ENCODE measurements at places on chromosomes 7 and 10.

GRCh38 chr10:124004663-124005004 is 88.8 kb downstream of the CHST15 start:
- H3K4me1 ChIP-seq: peaks cover 10% of the 10 kb centered on the region
- H3K36me3 ChIP-seq: no peaks in the 10 kb centered on the region
- DNase-seq: no peak
- peak overlapping the region; percentile 73 for H3K27ac ChIP-seq
- no peak overlapping the region for H3K4me3 ChIP-seq
- no peaks in the 10 kb centered on the region for H3K27me3 ChIP-seq

DNA sequence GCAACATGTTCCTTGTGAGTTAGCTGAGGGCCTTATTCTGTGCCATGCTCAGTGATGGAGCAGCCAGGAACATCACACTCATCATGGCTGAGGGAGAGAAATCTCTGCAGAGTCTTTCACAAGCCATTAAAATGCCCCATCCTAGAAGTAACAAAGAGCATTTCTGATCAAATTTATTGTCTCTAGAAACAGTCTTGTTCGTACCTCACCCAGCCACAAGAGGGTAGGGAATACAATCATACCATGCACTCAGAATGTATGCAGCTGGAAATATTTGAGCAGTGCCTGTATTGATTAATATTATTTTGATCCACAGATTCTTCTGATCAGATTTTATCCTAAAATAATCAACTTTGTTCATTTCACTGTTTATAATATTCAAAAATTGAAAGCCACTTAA is 17.3 kb downstream of the VPS26A start:
- no peak overlapping the region for H3K4me3 ChIP-seq
- H3K4me1 ChIP-seq: peaks cover 15% of the 10 kb centered on the region
- H3K27ac ChIP-seq: no peak overlapping the region
- H3K27me3 ChIP-seq: no peaks in the 10 kb centered on the region
- no peaks in the 10 kb centered on the region for H3K36me3 ChIP-seq

DNA sequence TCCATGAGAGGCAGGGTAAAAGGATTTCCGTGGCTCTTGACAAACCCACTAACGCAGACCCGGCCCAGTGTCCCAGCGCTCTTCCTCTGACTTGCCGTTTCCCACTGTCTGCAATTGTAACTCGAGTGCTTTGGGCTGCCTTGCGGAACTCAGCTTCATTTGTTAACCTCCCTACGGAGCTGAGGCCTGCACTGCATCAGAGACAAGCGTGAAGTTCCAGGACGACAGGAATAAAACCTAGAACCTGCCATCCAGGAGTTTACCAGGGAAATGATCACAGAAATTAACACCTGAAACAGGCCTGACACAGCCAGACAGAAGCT is 76.2 kb downstream of the SFMBT2 start:
- H3K4me3 ChIP-seq: no peak overlapping the region
- H3K27ac ChIP-seq: peak overlapping the region; percentile 29
- no peaks in the 10 kb centered on the region for H3K36me3 ChIP-seq
- no peaks in the 10 kb centered on the region for H3K27me3 ChIP-seq
- no peak for DNase-seq

DNA sequence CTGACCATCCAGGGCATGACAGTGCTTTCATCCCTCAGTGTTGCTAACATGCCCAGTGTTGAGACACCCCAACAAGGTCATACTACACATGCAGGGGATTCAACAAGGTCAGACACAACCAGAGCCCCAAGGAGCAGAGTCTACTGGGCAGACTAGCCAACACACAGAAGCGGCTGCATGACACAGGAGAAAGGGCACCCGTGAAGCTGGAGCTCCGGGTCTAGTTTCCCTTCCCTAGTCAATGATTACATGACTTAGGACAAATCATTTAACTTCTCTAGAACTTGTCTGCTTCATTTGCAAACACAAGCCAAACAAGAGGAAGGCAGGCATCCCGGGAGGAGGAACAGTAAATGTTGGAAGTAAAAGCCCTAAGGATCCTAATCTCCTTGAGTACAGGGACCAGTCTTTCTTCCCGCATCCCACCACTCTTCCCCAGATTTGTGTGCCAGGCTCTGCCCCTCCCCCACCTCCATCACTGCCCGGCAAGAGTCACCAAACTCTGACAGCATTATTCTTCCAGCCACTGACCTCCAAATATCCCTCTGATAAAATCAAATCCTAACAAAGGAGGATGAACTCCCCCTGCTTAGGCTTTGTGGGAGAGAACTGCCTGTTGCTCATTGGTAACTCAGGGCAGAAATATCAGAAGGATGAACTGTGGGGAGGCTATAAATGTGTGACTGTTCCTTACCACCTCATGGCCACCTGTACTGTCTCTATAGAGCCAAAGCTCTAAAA is 104.3 kb downstream of the KCNMA1 start:
- H3K36me3 ChIP-seq: no peaks in the 10 kb centered on the region
- H3K27me3 ChIP-seq: no peaks in the 10 kb centered on the region
- peak overlapping the region; percentile 21 for H3K27ac ChIP-seq
- peaks cover 31% of the 10 kb centered on the region for H3K4me1 ChIP-seq

- peak; percentile 68 for DNase-seq
- H3K27ac ChIP-seq: peak overlapping the region; percentile 91
- H3K27me3 ChIP-seq: no peaks in the 10 kb centered on the region
- H3K4me1 ChIP-seq: peaks cover 17% of the 10 kb centered on the region
- H3K4me3 ChIP-seq: peak overlapping the region; percentile 83
Measured at GRCh38 chr10:21534604-21535493, 817 bp downstream of the MLLT10 start.

DNA sequence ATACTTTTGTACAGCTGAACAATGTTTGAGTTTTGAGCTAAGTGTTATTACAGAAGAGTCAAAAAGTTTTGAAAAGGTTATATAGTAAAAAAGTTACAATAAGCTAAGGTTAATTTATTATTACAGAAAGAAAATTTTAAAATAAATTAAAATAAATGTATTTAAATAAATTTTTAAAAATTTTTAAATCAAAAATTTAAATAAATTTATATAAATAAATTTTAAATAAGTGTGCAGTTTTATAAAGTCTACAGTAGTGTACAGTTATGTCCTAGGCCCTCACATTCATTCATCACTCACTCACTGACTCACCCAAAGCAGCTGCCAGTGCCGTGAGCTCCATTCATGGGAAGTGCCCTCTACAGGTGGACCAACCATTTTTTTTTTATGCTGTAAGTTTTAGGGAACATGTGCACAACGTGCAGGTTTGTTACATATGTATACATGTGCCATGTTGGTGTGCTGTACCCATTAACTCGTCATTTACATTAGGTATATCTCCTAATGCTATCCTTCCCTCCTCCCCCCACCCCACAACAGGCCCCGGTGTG is 462.9 kb upstream of the ZMIZ1 start:
- no peaks in the 10 kb centered on the region for H3K27me3 ChIP-seq
- H3K27ac ChIP-seq: no peak overlapping the region
- no peak overlapping the region for H3K4me3 ChIP-seq
- no peaks in the 10 kb centered on the region for H3K36me3 ChIP-seq

DNA sequence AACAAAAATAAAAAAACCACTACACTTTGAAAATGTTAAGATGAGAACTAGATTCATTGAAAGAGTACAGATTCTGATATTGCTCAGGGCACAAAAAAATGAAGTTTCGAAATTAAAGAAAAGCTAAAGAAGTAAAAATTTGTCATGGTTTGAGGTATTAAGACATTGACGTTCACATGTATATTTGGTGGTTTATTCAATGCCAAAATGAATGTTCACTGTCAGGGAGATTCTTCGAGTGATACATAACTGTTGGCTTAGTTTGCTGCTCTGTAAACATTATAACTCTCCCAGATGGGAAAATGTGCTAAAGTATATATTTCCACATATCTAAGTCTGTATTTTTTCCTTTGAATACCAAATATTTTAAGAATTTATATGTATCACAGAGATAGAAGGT is 345.0 kb downstream of the SEMA3D start:
- no peak for DNase-seq
- H3K27me3 ChIP-seq: no peaks in the 10 kb centered on the region
- no peak overlapping the region for H3K4me3 ChIP-seq
- H3K27ac ChIP-seq: no peak overlapping the region
- no peaks in the 10 kb centered on the region for H3K36me3 ChIP-seq

DNA sequence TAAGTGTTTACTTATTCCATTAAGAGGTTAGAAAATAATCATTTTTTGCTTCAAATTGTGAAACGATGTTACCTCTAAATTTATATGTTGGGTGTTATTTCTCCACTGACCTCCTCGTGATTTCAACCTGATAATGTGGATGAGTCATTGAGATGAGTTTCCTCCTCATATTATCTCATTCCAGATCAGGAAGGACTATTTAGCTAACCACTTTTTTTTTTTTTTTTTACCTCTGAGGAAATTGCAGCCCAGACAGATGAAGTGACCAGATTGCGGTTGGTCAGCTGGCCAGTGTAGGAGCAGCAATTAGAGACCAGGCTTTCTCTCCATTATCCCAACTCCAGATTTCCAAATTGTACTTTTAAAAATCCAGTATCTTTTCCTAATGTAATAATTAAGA is 248.7 kb downstream of the FZD1 start:
- no peaks in the 10 kb centered on the region for H3K4me1 ChIP-seq
- H3K27me3 ChIP-seq: no peaks in the 10 kb centered on the region
- no peak overlapping the region for H3K4me3 ChIP-seq

GRCh38 chr7:134645935-134646334 is 718 bp upstream of the BPGM start:
- no peaks in the 10 kb centered on the region for H3K27me3 ChIP-seq
- no peaks in the 10 kb centered on the region for H3K36me3 ChIP-seq
- peaks cover 15% of the 10 kb centered on the region for H3K4me1 ChIP-seq
- peak overlapping the region; percentile 88 for H3K27ac ChIP-seq
- H3K4me3 ChIP-seq: peak overlapping the region; percentile 73

GRCh38 chr10:61627266-61627665 is 35.5 kb upstream of the CABCOCO1 start:
- no peak overlapping the region for H3K4me3 ChIP-seq
- H3K27ac ChIP-seq: no peak overlapping the region
- H3K4me1 ChIP-seq: no peaks in the 10 kb centered on the region
- no peaks in the 10 kb centered on the region for H3K27me3 ChIP-seq
- no peaks in the 10 kb centered on the region for H3K36me3 ChIP-seq

- H3K4me3 ChIP-seq: no peak overlapping the region
- no peak overlapping the region for H3K27ac ChIP-seq
- no peak for DNase-seq
- H3K4me1 ChIP-seq: no peaks in the 10 kb centered on the region
- no peaks in the 10 kb centered on the region for H3K27me3 ChIP-seq
- no peaks in the 10 kb centered on the region for H3K36me3 ChIP-seq
Measured at GRCh38 chr7:65988084-65988483, 6.1 kb upstream of the GUSB start.

GRCh38 chr7:111470998-111471397 is 91.3 kb downstream of the IMMP2L start:
- no peaks in the 10 kb centered on the region for H3K36me3 ChIP-seq
- H3K27me3 ChIP-seq: no peaks in the 10 kb centered on the region
- no peaks in the 10 kb centered on the region for H3K4me1 ChIP-seq
- DNase-seq: no peak
- no peak overlapping the region for H3K4me3 ChIP-seq

- no peaks in the 10 kb centered on the region for H3K27me3 ChIP-seq
- H3K27ac ChIP-seq: peak overlapping the region; percentile 90
- no peaks in the 10 kb centered on the region for H3K36me3 ChIP-seq
- peak; percentile 26 for DNase-seq
- H3K4me1 ChIP-seq: peaks cover 6% of the 10 kb centered on the region
- peak overlapping the region; percentile 80 for H3K4me3 ChIP-seq
Measured at GRCh38 chr7:99473315-99473596, 566 bp downstream of the ZNF789 start.

- no peaks in the 10 kb centered on the region for H3K36me3 ChIP-seq
- H3K4me1 ChIP-seq: no peaks in the 10 kb centered on the region
- H3K27ac ChIP-seq: no peak overlapping the region
- no peaks in the 10 kb centered on the region for H3K27me3 ChIP-seq
Measured at GRCh38 chr10:44030738-44031137, 354.2 kb downstream of the CXCL12 start.

- no peak overlapping the region for H3K4me3 ChIP-seq
- no peaks in the 10 kb centered on the region for H3K36me3 ChIP-seq
- no peak for DNase-seq
- H3K27me3 ChIP-seq: no peaks in the 10 kb centered on the region
- no peak overlapping the region for H3K27ac ChIP-seq
- no peaks in the 10 kb centered on the region for H3K4me1 ChIP-seq
Measured at GRCh38 chr7:42407833-42408232, 170.8 kb upstream of the GLI3 start.

GRCh38 chr10:49328401-49329145 is 29.6 kb downstream of the C10orf71 start:
- H3K27ac ChIP-seq: no peak overlapping the region
- no peak overlapping the region for H3K4me3 ChIP-seq
- no peaks in the 10 kb centered on the region for H3K27me3 ChIP-seq
- DNase-seq: no peak

- no peak for DNase-seq
- H3K27ac ChIP-seq: no peak overlapping the region
- H3K4me3 ChIP-seq: no peak overlapping the region
- no peaks in the 10 kb centered on the region for H3K27me3 ChIP-seq
- no peaks in the 10 kb centered on the region for H3K36me3 ChIP-seq
- H3K4me1 ChIP-seq: no peaks in the 10 kb centered on the region
Measured at GRCh38 chr7:122543891-122544290, 155.0 kb downstream of the RNF133 start.

DNA sequence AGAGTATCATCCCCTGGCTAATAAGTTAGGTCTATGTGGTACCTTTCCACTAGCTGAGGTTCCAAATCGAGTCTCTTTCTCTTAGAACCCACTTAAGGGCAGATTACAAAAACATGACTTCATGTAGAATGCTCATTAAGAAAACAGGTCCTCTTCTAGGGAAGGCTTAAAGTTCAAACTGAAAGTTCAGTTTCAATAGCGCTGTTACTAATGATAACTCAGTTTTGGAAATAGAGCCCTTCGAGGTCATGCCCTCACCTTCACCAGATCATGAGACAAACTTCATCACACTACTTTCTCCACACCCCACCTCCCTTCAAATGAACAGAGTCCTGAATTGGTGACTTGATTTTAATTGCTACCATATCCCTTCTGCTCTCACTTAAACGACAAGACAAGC is 26.2 kb downstream of the HGF start:
- no peak overlapping the region for H3K4me3 ChIP-seq
- no peaks in the 10 kb centered on the region for H3K36me3 ChIP-seq
- no peak for DNase-seq

GRCh38 chr7:116305485-116306408 is 95.4 kb downstream of the TES start:
- DNase-seq: no peak
- H3K27ac ChIP-seq: no peak overlapping the region
- no peaks in the 10 kb centered on the region for H3K36me3 ChIP-seq
- no peak overlapping the region for H3K4me3 ChIP-seq
- H3K4me1 ChIP-seq: no peaks in the 10 kb centered on the region

DNA sequence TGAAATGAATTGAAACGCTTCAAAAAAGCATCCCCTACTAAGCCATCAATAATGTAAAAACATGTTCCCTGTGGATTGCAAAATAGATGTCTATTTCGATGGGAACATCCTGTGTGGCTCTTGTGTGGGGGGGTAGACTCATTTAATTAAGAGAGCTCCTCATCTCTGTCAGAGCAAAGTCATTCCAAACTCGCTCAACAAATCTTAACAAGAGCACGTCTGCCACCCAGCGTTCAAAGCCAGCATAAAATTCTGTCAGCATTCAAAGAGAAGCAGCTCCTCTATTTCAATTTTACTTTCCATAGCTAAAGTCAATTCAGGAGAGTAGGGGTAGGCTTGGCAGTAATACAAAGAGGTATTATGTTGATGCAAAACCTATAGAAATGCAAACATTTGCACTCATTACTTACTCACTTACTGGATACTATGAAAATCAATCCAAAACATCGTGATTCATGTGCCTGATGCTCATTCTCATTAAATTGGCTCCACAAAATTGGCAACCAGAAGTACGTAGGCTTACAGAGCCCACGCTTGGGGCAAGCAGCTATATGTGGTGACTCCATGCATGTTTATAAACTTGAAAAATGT is 114.9 kb downstream of the IPMK start:
- H3K4me1 ChIP-seq: no peaks in the 10 kb centered on the region
- peak; percentile 35 for DNase-seq
- H3K27ac ChIP-seq: no peak overlapping the region
- no peaks in the 10 kb centered on the region for H3K27me3 ChIP-seq
- no peaks in the 10 kb centered on the region for H3K36me3 ChIP-seq

Measured in transverse colon (tissue), 4 donors.